ENCODE measurements at places on chromosomes 5 and 9.

DNA sequence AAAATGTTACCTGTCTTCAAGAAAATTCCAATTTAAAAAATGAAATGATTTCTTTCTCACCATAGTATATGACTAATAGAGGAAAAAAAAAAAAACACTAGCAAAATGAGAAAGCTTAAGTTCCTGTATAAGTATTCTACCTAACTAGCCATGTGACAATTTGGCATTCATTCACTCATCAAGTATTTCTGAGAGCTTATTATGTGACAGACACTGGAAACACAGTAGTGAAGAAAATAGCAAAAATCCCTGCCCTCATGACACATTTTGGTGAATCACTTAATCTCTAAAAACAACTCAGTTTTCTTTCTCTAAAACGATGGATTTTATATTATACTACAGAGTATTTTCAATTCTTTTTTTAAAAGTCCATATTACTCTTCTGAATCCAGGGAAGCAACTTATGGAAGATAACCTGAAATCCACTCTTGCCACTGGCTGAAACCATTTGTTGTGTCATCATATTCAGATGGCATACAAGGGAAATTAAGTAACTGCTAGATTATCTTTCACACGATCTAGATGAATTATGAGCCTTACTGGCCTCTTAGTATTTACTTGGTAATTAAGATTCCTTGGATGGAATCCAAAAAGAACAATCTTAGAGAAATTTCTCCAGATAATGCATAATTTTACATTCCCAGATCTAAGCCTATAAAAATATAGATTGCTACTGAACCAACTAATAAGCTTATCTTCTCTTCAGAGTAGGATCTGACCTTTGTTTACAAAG lies 5.5 kb downstream of the PTBP3 start:
- no peak for DNase-seq

DNA sequence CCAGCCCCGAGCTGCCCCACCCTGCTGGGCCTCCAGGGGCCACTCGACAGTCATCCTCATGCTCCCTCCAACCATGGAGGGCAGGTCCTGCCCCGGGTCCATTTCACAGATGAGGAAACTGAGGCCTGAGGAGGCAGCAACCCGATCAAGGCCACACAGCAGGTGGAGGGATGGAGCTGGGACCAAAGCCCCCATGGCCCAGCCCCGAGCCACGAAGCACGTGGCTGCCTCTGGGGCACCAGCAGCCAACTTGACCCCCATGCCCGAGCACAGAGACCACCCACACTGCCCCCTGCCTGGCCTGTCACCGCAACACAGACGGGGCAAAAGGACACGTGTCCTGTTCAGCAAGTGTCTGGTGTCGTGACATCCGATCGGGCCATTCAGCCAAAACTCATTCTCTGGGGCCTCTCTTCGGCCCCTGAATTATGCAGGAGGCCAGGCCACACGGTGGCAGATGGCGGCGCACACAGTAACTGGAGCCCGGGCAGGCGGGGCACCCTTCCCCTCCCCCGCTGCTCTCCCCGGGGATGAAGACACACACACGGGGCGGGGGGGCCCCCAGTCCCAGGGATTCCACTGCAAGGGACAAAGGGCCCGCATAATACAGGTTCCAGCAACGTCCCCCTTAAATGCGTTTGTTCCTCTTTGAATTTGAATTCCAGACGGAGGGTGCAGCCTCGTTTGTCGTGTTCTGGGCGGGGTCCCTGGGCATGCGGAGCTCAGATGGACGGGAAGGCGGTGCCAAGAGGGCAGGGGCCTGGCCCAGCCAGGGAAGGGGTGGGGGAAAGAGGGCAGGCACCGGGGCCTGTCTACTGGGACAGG lies 29.4 kb upstream of the TMEM250 start:
- DNase-seq = no peak

DNA sequence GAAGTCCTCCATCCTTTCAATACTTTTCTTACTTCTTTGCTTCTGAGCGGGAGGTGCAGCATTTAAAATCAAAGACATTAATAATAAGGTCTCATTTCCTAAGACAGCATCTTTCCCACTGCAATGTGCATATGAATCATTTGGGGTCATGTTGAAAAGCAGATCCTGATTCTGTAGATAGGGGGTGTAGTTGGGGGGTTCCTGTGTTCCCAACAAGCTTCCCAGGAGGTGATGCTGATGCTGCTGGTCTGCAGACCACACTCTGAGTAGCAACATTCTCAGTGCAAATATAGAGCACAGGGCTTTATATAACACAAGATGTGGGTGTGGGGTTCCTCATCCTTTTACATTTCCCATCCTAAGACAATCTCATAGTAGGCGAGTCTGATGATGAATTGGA lies 126.5 kb upstream of the PALM2AKAP2 start:
- no peak for DNase-seq

GRCh38 chr5:119951330-119951934 lies 322.1 kb downstream of the FAM170A start:
- no peak for DNase-seq

Data from stimulated activated CD4-positive, alpha-beta T cell treated with anti-CD3 and anti-CD28 coated beads, Interleukin-2, amount 100 ng/mL, for 4 hours (primary cell).